Stimulated activated CD4-positive, alpha-beta T cell treated with anti-CD3 and anti-CD28 coated beads, Interleukin-1b, Interleukin-23, amount 100 ng/mL, for 1 hour (primary cell): ENCODE measurements at places on chromosomes 6 and 20.

DNA sequence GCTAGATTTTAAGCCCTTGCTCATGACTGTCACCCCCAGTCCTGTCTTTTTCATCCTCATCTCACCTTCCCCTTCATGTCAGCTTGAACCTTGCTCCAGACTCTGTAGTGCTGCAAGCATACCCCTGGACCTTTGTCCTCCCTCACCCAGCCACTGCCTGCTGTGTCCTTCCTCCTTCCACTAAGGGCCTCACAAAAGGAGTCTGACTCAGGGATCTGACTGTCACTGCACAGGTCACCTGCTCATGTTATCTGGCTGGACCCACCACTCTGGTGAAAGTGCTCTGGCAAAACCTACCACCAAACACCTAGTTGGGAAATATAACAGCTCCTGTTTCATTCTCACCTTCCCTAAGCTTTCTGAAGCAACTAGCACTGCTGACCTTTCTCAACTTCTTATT lies 151.4 kb downstream of the INSM1 start:
- no peak for DNase-seq

GRCh38 chr6:5115168-5115567 lies 30.0 kb downstream of the PPP1R3G start:
- DNase-seq: no peak

- DNase-seq: no peak
These were observed 222.2 kb downstream of the LY86 start for GRCh38 chr6:6810727-6811126.

GRCh38 chr6:10362300-10362699 lies 52.6 kb downstream of the TFAP2A start:
- DNase-seq: no peak

DNA sequence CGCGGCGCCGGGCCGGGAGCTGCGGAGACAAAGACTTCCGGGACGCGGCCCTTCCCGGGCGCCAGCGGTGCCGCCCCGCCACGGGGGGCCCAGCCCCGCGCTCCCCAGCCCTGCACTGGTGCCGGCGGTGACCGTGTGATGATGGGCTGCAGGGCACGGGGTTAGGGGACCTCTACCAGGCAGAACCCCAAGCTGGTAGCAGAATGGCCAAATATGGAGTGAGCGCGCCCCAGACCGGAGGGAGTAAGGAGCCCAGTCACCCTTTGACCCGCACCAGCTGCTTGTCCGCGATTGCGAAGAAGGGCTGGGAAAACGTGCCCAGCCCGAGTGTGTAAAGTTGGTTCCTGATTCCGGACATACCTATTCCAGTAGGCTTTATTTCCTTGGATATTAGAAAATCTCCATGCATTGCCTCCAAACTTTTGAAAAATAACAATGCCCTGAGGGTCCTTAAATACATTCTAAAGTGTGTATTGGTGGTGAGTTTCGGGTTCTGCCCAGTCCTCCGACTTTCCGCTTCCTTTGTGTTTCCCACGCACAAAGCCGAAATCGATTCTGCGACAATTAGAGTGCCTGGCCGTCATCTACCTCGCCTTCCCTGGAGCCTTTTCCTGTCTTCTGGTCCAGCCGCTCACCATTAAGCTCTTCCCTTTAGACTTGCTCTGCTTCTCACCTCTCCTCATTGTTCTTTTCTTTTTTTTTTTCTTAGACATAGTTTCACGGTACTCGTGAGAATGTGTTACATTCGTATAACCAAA lies 1.1 kb downstream of the ABRACL start:
- no peak for DNase-seq

DNA sequence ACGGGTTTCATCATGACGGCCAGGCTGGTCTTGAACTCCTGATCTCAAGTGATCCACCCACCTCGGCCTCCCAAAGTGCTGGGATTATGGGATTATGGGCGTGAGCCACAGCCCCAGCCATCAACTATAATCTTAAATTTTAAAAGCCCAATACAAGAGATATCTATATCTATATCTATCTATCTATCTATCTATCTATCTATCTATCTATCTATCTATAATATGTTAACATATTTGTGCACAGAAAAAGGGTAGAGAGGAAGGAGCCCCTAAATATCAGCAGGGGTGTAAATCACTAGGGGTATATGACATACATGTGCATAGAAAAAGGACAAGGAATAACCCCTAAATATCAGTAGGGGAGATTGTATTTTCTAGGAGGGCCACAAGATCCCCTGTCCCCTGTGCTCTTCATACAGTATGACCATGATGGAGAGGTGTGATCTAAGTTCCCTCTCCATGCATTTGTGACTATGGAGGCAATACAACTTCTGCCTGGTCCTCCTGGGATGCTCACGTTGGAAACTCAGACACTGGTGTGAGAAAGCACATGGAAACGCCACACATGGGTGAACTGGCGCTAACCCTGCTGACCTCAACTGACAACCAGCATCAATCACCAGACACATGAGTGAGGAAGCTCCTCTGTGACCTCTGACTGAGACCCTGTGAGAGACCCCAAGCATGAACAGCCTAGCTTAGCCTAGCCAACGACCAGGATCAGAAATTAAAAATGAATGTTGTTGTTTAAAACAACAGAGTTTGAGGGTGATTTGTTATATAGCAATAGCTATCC lies 1.2 kb upstream of the SPATS1 start:
- no peak for DNase-seq

DNA sequence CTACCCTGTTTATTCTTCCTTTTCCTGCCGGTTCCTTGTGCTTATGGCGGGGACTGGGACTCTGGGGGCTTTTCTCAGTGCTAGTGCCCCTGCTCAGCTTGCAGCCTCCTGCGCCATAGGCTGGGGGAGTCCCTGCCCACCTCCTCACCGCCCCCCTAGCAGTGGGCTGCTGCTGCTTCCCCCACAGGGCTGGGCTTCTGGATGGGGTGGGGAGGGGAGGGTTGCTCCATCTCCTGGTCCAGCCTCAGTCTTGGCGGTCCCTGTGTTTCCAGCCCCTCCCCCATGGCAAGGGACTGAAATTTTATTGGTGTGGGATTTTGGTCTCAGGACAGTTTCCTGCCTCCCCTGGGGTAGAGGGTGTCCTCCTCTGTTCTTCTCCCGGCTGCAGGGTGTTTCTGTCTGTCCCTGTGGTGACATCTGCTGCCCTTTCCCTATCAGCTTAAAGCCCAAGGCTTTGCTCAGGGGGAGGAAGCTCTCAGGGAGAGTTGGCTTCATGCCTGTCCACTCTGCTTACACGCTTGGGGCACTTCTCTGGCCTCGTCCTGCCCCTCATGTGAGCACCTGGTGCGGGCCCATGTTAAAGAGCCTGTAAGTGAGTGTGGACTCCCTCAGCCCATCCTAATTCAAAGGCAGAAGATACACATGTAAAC lies 100.6 kb downstream of the HIVEP1 start:
- DNase-seq: no peak

DNA sequence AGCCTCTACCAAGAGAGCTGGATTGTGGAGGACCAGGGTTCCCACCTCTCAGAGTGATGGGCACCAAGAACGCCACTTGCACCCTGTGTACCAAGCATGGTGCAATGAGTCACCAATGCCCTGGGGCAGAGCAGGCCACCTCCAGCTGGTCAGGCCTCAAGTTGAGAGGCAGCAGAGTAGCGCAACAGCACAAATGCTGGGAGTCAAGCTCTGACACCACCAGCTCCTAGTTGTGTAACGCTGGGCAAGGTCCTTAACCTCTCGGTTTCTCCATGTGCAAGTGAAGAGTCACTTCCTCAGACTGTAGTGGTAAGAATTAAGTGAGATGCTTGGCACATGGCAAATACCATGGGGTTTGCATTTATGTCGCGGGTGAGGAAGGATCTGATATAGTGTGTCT lies 25.6 kb downstream of the GFOD1 start:
- no peak for DNase-seq

- no peak for DNase-seq
These were observed 162.6 kb downstream of the CARMIL1 start for GRCh38 chr6:25441663-25442270.

DNA sequence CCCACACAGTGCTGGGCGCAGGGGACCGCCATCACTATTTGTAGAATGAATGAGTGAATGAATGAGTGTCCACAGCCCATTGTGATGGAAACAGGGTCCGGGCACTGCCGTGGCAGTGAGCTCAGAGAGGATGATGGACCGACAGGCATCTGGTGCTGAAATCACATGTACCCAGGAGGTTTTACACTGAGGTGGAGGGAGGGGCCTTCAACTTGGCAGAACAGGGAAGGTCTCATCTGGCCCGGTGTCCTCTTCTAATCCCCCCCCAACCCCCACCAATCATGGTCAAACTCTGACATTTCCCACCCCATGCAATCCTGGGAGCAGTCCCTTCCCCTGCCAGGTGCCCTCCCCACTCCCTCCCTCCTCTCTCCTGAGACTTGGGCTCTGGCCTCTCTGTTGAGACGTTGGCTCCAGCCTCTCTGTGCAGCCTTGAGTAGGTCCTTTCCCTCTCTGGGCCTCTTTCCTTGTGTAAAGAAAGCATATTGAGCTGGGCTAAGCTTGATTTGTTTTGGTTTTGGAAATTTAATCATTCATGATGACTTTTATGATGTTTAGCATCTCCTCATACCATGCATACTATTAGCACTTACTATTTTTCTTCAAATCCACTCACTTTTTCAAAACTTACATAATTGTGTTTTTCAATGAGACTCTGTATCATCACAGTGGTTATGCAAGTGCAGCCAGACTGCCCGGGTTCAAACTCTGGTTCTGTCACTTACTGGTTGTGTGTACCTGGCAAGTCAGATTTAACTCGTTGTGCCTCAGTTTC lies 10.8 kb downstream of the KIAA1755 start:
- DNase-seq: no peak

- no peak for DNase-seq
These were observed 29.4 kb downstream of the ABHD12 start for GRCh38 chr20:25361287-25361683.

DNA sequence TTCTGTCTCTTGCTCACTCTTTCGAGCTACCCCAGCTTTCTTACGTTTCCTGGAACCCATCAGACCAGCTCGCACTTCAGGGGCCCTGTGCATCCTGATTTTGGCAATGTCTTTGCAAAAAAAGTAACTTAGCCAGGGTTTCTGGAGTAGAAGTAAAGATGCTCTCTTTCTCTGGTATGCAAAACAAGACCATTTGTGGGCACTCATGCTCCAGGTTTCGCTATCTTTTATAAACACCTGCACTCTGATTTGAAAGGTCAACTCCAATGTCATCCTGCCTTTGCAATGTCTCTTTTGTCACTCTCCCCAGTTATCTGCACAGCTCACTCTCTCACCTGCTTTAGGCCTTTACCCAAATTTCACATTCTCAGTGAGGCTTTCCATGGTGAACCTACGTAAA lies 869.1 kb downstream of the QKI start:
- no peak for DNase-seq

DNA sequence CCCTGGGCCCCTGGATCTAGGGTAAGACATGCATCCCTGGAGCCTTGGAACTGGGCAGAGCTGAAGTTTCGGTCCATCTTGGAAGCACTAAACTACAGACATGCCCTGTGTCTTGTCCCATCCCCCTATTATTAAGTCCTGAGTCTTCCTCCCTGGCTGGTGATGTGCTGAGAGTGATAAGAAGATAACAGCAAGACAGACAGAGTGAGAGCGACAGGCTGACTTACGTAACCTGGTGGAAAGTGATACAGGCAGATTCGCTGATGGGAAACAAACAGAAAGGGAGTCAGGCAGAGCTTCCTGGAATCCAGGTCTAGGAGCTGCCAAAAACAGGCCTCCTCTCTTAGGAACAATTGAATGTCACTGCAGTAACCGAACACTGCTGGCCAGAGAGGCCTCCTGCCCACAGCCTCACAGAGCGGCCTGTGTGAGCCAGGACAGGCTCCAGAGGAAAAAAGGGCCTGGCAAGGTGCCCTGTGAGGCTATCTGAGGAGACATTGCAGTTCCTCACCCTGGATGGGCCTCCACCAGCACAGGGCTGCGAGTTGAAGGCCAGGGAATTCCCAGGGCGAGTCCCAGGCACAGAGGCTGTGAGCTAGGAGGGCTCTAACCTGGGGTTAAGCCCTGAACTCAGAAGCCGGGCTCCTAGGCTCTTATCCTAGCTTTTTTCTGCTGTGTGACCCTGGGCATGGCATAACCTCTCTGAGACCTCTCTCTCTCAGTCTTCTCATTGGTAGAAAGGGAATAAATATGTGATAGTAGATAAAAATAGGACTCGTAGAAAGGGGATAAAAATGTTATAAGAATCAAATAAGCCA lies 34.2 kb upstream of the B4GALT5 start:
- no peak for DNase-seq

DNA sequence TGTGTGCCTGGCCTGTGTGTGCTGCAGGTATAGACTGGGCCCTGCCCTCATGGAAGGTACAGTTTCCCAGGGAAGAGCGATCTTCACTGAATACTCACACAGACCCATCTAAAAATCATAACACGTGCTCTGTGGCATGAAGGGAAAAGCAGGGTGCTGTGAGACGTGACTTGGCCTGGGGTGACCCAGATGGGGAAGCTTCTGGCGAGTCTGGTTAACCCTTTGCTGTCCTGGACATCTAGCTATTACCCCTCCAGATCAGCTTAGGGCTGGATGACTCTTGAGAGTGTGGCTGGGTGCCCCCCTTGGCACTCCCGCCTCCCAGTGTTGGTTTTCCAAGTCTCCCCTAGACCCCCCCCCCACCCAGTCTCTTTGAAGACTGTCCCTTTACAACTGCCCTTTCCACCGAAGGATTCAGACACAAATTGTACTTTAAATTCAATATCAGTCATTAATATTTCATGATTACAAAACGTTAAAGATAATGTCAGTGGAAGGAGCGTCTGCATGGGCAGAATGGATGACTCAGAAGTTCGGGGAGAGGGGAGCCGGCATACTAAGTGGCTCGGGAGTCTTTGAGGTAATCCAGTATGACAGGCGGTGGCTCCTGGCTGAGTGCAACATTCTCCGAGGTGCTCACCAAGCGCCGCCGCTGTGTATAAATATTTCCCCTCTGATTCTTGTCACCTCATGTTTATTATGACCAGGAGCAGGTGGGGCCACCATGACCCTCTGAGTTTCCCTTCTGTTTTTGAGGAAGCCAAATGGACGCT lies 77.3 kb downstream of the CD40 start:
- DNase-seq: no peak

DNA sequence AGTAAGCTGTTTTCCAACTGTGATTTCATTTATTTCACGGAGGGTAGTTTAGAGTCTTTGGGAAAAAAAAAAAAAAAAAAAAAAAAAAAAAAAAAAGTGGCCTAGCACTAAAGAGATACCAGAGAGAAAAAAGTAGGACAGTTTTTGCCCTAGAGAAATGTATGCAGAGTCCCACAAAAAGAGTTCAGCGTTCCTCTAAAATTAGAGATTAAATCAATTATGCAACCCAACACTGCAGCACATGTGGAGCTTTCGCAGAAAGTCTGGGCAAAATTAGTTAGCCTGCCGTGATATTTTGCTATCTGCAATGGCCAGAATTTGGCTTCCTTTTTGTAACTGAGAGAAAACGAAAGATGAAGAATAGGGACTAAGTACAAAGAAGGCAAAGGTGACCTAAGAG lies 309.8 kb downstream of the PKHD1 start:
- DNase-seq: no peak
